ENCODE measurements at places on chromosomes 7 and 10.

- DNase-seq = no peak
These were observed 254.3 kb upstream of the LYZL1 start for GRCh38 chr10:29034592-29034991.

- DNase-seq = no peak
These were observed 421.3 kb upstream of the FZD8 start for GRCh38 chr10:36063396-36063795.

GRCh38 chr7:2945171-2945570 lies 98.5 kb downstream of the CARD11 start:
- DNase-seq = no peak

DNA sequence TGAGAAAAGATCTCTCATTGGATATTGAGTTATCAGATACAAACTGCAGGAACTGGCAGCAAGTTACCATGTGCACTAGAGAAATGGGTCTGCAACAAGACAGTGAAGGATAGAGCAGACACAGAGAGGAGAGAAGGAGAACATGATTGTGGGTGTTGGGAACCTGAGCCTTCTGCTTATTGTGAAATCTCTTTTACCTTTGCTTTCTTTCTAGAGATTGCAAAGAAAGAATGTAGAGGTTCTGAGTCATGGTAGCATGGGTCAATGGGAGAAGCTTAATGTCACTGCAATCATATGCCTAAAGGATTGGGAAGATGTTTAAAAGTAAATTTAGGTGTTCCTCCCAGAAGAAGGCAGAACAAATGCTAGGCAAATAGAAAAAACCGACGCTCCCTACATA lies 821.4 kb downstream of the CCSER2 start:
- DNase-seq = no peak

- DNase-seq = no peak
These were observed 82.8 kb upstream of the FAM171A1 start for GRCh38 chr10:15453926-15454325.

DNA sequence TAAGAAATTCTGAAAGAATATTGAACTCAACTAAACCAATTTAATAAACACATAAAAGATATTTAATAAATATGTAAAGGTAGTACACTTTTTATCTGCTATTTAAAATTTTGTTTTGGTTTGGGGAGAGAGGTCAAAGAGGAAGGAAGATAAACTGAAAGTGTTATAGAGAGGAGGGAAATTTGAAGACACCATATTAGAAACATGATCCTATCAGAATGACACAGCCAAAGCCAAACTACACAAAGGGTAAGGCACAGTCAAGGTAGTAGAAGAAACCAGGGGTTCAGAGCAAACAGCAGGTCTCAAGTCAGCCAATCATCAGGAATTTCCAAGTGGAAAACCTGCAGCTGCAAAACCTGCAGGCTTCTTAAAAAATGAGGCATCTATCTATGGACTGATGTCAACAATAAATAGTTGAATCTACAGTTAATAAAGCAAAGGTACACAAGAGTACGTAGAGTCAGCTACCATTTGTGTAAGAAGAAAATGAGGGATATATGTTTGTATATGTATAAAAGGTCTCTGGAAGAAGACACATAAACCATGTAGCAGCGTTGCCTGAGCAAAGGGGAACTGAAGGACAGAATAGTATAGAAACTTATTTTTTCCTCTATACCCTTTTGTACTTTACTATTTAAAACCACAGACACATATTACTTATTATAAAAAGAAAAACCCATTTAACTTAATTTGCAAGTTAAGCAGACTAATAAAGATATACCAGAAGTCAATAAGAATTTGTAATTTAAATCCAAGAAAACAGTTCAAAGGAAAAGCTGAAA lies 10.0 kb downstream of the ZNF800 start:
- DNase-seq = no peak

GRCh38 chr10:99908512-99908911 lies 101.2 kb downstream of the DNMBP start:
- DNase-seq = no peak

DNA sequence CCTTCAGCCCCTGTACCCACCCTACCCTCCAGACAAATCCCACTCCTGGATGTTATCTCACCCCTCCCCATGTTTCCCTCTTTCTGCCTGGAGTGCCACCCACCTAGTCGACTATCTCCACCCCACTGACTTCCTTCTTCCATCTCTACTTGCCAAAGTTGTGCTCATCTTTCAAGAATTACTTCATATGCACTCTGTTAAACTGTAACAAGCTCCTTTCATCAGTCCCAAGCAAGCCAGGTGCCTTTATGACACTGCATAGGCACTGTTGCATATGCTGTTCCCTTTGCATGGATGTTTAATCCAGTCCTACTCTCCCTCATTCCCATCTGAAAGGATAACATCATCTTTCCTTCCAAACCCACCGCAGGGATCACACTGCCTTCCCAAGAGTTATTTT lies 8.9 kb upstream of the CDK1 start:
- DNase-seq = no peak

DNA sequence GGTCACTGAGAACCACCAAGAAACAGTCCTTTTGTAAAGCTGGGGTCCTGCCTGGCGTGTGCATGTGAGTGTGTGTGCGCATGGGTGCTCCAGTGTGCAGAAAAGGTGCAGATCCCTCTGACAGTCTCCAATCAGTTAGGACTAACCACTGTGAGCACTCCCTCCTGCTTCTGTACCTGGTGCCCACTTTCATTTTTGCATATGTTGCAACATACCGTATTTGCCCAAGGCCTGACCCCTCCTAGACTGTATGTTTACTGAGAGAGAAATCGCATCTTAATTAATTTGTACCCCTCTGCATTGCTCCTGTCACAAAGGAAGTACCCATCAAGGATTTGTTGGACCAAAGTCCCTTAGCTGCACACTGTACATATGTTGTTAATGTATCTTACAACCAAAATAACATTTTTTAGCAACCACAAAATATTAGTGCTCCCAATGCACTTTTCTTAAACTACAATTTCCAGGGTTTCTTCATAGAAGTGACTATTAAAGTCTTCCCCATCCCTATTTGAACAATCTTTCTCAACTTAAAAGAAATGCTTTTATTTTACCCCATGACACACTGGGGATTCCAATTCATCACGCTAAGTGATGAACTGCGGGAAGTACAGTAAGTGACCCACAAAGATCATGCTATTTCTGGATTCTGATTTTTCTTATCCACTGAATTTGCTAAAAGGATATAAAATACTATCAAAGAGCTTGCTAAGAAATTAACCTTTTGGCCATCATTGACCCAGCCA lies 16.6 kb downstream of the PAXIP1 start:
- DNase-seq = no peak

DNA sequence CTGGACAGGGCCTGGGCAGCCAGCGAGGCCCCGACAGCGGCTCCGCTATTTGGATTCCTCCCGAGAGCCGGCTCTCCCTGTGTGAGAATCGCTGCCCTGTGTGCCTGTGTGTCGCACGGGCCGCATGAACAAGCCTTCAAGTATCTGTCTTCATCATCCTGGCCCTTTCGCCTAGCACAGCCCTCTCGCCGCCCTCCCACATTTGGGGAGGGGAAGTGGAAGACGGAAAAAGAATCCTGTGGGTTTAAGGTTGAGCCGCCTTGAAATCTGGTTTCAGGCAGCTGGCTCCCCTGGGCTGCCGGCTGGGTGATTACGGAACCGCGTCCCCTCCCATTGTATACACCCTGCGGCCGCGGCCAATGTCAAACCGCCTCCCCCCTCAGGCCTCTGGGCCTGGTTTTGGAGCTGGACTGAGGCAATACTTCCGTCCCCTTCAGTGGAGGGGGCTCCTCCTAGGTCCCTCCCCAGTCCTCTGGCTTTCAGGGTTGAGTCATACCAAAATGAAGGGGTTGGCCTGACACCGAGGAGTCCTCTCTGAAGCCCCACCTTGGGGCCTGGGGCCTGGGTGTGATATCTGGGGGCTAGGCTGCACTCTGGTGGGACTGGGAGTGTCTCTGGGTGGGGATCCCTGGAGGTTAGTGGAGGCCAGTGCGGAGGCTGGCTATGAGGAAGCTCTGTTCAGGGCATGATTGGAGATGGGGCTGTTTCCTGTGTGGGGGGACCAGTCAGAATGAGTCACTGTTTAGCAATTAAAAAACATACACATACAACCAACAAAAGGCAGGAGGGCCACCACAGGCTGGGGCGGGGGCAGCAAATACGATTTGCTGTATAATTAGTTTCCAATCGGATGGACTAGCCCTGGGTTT lies 1.7 kb downstream of the TRIM8 start:
- DNase-seq = peak; percentile 84

- DNase-seq = peak; percentile 86
These were observed 91.5 kb downstream of the ARID5B start for GRCh38 chr10:61992671-61993668.

- DNase-seq = no peak
These were observed 128.8 kb upstream of the SAMD8 start for GRCh38 chr10:74982634-74982982.

DNA sequence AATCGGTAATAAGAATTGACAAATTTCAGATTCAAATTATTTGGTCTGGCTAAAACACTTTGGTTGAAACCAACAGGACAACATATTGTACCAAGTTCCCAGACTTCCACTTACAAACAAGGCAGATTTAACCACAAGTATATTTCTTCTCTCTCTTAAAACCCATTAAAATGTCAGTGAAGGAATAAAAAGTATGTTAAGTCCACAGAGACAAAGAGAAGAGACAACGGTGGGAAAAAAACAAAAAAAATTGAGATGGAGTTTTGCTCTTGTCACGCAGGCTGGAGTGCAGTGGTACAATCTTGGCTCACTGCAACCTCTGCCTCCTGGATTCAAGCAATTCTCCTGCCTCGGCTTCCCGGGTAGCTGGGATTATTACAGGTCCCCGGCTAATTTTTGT lies 16.3 kb downstream of the TM9SF3 start:
- DNase-seq = no peak

- no peak for DNase-seq
These were observed 1157.4 kb upstream of the AUTS2 start for GRCh38 chr7:68440866-68441265.

GRCh38 chr7:139844779-139845442 lies 15.8 kb downstream of the TBXAS1 start:
- no peak for DNase-seq

- no peak for DNase-seq
These were observed 128.3 kb downstream of the ADARB2 start for GRCh38 chr10:1608851-1609647.

DNA sequence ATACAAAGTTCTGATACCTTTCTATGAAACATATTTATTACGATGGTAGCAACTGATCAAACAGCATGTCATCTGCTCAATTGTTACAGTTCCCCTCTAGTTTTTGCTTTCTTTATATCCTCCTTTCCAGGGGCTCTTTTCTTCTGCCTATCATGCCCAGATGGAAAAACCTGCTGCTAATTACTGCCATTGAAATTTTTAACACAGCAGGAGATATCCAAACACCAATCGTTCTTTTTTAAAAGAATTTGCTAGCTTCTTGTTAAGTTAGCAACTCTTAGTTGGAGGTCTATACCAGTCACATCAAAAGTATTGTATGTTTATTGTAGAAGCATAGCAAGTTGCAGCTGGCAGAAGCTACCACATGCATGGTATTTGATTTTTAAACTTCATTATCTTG lies 768.5 kb downstream of the NXPH1 start:
- DNase-seq = no peak

DNA sequence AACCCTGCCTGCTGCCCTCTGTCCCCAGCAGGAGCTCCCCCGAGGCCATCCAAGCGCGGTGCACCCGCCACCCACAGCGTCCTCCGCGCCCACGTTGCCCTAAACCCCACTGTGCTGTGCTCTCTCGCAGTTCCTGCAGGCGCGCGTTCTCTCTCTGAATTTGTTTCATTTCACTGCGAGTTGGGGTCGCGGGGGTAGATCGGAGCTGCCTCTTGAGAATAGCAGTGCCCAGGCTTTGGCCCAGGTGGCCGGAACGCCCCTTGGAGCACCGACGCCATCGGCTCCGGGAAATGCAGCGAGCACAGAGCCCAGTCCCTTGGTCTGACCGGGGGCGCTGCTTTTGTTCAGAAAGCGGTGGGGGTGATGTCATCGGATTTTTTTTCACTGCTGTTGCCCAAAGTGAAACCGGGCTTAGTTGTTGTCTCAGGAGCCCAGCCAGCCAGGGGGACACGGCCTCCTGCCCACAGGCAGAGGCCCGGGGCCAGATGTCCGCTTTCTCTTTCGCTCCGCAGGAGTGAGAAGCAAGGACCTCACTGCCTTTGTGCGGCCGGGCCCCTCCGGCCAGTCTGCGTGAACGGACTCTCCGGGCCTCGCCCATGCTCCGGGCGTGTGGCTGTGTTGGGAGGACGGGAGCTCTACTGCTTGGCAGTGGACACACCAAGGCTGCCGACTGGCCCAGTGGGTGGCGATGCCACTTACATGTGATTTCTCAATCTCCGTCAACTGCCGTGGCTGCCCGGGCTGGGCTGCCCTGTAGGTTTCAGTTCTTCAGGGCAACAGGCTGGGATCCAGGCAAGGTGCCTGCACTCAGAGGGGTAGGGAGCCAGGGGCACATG lies 43.1 kb downstream of the FOXK1 start:
- DNase-seq = peak; percentile 57

- DNase-seq = no peak
These were observed at the start of gene AZGP1 for GRCh38 chr7:99975782-99976521. Gene AZGP1, minus strand, starts transcription at chr7:99976031. Its CDS starts 11 bp downstream, at chr7:99976020.

- DNase-seq = no peak
These were observed 21.5 kb downstream of the MACROH2A2 start for GRCh38 chr10:70074165-70074564.

DNA sequence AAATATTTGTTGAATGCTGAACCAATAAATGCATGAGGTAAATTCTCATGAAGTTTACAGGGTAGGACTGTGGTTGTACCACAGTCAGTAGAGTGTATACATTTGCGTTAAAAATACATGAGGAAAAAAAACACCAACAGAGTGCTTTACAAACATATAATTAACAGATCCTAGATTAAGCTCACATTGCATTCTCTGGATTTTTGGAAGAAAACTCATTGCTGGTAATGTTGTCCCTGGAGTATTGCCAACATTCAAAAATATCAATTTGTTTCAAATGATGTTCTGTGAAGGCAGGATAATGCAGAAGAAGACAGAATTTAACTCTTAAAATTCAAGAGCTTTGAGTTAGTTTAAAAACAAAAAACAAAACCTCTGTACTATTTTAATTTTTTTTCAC lies 95.5 kb downstream of the MBL2 start:
- no peak for DNase-seq

DNA sequence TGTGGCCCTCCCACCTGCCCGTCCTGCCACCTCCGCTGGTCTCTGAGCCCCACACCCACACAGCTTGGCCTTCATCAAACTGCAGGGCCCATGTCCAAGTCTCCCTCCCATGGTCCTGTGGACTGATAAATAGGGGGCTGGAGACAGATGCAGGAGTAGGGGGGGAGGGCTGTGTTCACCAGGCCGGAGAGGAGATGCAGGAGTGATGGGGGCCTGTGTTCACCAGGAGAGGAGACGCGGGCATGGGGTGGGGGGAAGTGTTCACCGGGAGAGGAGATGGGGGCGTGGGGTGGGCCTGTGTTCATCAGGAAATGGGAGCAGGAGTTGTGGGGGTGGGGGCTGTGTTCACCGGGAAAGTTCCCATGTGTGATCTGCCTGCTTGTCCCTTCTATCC lies 37.0 kb downstream of the JAKMIP3 start:
- DNase-seq = no peak

All from CD4-positive, alpha-beta T cell treated with Interleukin-17A for 1 hour (primary cell).